EL (cell line): ENCODE measurements at places on chromosomes 2 and 18.
A peak's percentile ranks its signal among the peaks of the same experiment; 100 is the strongest.

DNA sequence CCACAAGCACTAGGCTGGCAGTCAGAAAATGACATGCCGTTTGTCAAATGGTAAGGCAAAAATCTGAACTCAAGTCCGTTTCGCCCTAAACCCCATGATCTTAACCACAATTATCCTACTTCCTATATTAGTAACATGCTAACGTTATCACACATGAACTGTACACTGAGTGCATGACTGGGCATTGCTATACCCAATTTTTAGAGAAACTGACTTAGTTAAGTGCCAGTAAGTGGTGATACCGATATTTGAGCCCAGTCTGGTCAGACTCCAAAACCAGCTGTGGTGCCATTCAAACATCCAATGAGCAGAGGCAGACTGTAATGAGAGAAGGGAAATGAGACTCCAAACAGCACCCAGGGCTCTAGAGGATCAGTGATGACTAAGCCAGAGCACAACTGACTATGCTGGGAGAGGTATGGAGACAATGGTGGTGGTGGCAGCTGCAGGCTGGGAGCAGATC is 311.7 kb upstream of the PKDCC start:
- DNase-seq = peak; percentile 5

GRCh38 chr2:16612490-16612889 is 53.1 kb downstream of the CYRIA start:
- no peak for DNase-seq

GRCh38 chr18:45081566-45082181 is 401.0 kb downstream of the SETBP1 start:
- DNase-seq = no peak

GRCh38 chr2:15563227-15564100 is 2.3 kb upstream of the NBAS start:
- no peak for DNase-seq

GRCh38 chr2:217162533-217162932 is 302.7 kb upstream of the TNP1 start:
- DNase-seq = peak; percentile 92

- no peak for DNase-seq
Observed at GRCh38 chr2:28982381-28982950, 1.4 kb downstream of the TOGARAM2 start.

- DNase-seq = peak; percentile 31
Observed at GRCh38 chr18:14086458-14087231, 45.6 kb downstream of the ZNF519 start.

DNA sequence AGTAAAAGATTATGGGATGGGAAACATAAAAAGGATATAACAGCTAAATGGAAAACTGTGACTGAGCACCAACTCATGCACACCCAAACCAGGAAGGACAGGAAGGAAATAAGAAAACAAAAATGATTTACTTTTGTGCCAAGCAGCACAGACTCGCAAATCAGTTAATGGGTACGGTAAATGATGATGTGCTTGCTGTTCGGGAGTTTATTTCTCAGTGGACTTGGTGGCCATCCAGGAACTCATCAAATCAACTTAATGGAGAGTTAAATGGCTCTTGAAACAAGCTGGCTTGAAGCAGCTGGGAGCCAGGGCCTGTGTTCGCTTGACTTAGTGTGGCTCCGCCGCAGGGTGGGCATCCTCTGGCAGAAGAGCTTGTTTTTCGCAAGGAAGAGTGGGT is 36.2 kb downstream of the MTCL1 start:
- no peak for DNase-seq

DNA sequence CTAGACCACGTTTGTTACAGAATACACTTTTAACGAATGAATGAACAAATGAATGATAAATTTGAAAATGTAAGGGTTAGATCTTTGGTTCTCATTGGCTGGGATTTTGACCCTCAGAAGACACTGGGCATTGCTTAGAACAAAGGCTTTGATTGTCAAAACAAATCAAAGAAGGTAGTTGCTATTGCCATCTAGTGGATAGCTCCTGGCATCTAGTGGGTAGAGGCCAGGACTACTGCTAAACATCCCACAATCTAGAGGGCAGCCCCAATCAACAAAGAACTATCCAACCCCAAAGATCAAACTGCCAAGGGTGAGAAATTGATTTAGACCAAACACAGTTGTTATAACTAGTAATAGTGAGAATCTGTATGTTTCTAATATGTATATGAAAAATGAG is 552.3 kb downstream of the KCNJ3 start:
- DNase-seq = peak; percentile 1

DNA sequence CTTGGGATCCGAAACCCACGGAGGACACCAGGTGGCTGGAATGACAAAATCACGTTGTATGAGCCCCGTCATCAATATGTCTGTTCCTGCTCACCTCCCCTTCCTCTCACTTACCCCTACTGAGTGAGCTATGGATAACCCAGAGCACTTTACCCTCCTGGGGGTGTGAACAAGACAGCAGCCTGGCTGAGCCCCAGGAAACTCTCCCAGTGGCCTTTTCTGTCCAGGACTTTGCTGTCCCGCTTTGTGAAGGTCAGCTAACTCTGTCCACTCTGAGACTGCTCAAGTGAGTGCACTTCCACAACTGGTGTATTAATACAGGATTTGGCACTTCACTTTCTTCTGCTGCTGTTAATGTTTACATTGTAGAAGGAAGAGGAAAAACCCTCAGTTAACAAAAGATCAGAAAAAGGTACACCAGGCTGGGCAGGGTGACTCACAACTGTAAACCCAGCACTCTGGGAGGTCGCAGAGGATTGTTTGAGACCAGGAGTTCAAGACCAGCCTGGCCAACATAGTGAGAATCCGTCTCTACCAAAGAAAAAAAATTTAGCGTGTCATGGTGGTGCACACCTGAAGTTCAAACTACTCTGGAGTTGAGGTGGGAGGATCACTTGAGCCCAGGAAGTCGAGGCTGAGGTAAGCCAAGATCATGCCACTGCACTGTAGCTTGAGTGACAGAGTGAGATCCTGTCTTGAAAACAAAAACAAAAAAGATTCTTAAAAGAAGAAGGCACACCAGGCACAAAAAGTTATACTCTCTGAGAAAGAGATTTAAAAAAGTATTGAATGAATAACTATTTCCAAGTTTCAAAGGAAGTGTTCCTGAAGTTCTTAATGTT is 90.3 kb downstream of the CLHC1 start:
- DNase-seq = no peak
